ENCODE measurements at places on chromosomes 4 and X.

DNA sequence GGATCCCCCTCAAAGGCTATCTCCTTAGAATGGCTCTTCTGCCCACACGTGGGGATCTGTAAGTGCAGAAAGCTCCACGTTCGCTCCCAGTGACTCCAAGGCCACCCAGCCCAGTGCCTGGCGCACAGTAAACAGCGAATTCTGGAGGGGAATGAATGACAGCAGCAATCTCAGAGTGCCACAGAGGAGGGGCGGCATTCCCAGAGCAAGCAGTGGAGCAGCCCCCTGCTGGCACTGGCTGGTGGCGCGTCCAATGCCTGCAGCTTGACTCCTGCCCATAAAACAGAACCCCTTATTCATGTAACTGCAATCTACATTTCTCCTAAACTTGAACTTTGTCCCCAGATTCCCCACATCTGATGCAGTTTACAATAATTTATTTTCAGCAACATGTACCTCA lies 6.9 kb upstream of the HELT start:
- no peaks in the 10 kb centered on the region for H3K36me3 ChIP-seq
- no peak overlapping the region for H3K27ac ChIP-seq
- no peak overlapping the region for H3K4me3 ChIP-seq
- DNase-seq = peak; percentile 16

DNA sequence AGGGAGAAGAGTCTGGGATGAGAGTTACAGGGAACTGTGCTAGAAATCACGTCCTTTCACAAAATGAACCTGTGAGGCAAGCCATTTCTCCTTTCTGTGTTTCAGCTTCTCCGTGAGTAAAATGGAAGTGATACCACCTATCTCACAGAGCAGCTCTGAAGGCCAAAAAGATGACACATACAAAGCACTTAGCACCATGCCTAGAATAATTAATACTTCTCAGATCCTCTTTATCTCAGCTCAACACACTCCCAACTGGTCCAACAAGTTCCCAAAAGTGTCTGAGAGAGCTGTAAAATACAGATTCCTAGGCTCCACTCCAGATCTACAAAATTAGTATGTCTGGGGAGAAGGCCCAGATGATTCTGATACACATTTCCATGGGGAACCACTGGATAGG lies 38.3 kb downstream of the LHFPL1 start:
- H3K4me3 ChIP-seq = no peak overlapping the region
- no peaks in the 10 kb centered on the region for H3K36me3 ChIP-seq
- no peak overlapping the region for H3K27ac ChIP-seq
- DNase-seq = no peak

- peaks cover 20% of the 10 kb centered on the region for H3K4me1 ChIP-seq
- H3K4me3 ChIP-seq = no peak overlapping the region
- no peak for DNase-seq
- peaks cover 3% of the 10 kb centered on the region for H3K36me3 ChIP-seq
Observed at GRCh38 chrX:25016938-25017598, 1.3 kb upstream of the ARX start.

DNA sequence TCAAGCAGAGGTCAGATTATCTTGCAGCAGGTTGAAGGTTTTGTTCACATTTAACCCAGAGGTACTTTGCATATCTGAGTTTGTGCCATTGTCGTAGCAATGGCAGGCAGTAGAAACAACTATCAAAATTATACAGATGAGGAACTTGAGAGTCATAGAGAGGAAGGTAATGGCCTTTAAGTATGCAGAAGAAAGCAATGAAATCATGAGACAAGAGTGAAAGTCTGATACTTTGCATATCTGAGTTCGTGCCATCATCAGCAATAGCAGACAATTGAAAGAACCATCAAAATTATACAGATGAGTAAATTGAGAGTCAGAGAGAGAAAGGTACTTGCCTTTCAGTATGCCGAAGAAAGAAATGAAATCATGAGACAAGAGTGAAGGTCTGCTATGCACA lies 154.1 kb downstream of the NLGN4X start:
- no peak overlapping the region for H3K27ac ChIP-seq
- no peaks in the 10 kb centered on the region for H3K4me1 ChIP-seq
- DNase-seq = no peak
- no peaks in the 10 kb centered on the region for H3K36me3 ChIP-seq

DNA sequence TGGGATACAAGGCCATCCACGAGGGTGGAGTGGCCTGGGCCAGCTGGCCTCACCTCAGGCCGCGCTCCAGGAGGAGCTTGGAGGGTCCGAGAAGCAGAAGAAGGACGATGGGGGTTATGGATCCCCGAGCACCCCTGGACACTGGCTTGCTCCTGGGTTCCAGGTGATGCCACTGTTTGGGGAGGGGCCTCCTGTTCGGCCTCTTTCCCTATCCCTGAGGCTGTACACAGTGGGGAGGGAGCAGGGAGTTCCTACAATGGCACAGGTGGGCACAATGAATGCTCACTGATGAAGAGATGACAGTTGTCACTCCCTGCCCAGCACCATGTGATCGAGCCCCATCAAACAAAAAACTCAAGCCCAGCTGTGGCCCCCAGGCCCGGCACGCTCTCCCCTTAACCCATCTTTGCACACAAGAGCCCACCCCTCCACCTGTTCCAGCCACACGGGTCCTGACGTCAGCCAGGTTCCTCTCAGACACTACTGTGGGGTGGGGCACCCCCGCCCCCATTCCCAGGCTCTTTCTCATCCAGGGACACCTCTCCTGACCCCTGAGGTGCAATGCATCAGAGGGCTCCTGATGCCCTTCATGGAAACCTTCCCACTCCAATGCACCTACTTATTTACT lies 70.3 kb downstream of the WFS1 start:
- H3K27me3 ChIP-seq = peaks cover 34% of the 10 kb centered on the region
- no peak overlapping the region for H3K4me3 ChIP-seq
- no peak for DNase-seq
- peaks cover 25% of the 10 kb centered on the region for H3K4me1 ChIP-seq

DNA sequence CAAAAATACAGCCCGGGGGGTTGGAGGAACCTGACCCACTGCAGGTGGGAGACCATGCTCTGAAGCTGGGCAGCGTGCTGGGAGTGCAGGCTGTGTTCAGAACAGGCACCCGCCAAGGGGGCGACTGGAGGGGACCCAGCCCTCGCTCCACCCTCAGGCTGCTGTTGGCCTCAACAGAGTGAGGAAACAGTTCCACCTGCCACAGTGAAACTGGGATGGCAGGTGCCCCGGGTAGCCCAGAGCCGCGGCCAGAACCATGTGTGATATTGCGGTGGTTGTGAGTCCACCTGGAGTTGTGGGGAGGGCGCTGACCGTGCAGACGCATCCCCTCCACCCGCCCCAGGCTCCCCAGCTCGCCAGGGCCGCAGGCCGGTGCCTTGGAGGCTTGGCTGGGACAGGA lies 45.7 kb upstream of the PSAPL1 start:
- H3K36me3 ChIP-seq = no peaks in the 10 kb centered on the region
- H3K27ac ChIP-seq = no peak overlapping the region
- no peaks in the 10 kb centered on the region for H3K27me3 ChIP-seq
- DNase-seq = no peak
- H3K4me3 ChIP-seq = no peak overlapping the region
- no peaks in the 10 kb centered on the region for H3K4me1 ChIP-seq

Measured in activated CD4-positive, alpha-beta T cell treated with anti-CD3 and anti-CD28 coated beads, Interleukin-2, amount 10 ng/mL, durations not matched to agents 7 days and 5 days (primary cell).